ENCODE measurements at places on chromosomes 12 and 14. TPM values are rescaled to one million over a fixed set of nuclear protein-coding genes. Genes with fewer than 3 reads are reported as not detected.

The BRI3BP gene
- 3.5 TPM for total RNA-seq

The C12orf56 gene
- total RNA-seq: not detected

- DNase-seq: no peak
Measured at GRCh38 chr14:97920201-97920600, 1123.0 kb downstream of the VRK1 start.

DNA sequence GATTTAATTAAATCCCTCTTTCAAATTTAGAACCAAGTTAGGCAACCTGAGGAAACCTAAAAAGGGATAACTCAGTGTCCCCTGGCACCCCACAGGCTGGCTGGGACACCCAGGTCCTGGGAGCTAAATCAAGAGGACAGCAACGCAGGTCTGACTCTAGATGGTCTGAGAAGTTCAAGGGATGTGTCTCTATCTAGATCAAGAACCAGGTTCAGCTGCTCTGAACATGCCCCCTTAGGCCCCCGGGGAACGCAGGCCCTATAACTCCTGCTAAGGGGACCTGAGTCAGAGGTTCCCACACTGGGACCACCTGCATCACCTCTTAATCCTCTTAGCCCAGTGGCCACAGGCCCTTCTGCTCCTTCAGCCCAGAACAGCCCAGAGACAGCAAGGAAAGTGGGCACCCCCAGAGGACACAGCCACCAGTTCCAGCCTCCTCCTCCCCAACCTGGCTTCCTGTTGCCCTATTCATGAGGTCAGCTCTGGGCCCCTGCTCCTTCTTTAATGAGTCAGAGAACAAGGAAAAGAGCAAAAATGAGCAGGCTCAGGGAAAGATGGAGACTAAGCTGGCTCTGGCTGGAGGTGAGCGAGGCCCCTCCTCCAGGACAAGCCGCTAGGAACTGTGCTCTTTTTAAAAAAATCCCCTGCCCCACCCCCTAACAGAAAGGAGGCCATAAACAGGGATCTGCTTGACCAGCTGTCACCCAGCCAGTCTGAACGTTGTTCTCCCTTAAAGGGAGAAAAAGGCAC lies 10.8 kb downstream of the PITPNM2 start:
- no peak for DNase-seq

GRCh38 chr14:39107591-39107996 lies 4.6 kb upstream of the SEC23A start:
- DNase-seq: no peak
